ENCODE measurements at places on chromosomes 12 and 14.

GRCh38 chr12:3036901-3037600 is 40.1 kb upstream of the TSPAN9 start:
- no peak for DNase-seq

DNA sequence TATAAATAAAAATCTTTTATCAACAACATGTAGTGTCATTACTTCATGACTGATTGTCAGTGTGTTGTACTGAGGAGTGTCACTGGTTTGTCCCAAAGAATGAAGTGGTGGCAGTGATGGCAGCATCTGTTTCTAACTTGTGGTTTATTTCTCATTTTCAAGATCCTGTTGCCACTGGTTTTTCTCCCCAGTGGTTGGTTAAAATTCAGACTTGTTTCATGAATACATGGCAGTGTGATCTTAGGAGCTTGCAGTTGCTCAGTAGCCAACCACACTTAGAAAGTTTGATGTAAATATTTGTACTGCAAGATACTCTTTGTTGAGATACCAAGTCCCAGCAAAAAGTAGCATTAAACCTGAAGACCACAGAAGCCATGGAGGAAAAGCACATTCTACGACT is 69.8 kb downstream of the PLEKHA5 start:
- no peak for DNase-seq

GRCh38 chr14:52313903-52314594 is at the start of gene PTGER2:
PTGER2 (plus strand) TSS chr14:52314312; CDS start chr14:52314549, 237 bp downstream.
- DNase-seq, result peak; percentile 88

- DNase-seq, result peak; percentile 2
These were observed 57.3 kb downstream of the TTC7B start for GRCh38 chr14:90758959-90759358.

- no peak for DNase-seq
These were observed 161.6 kb downstream of the PIK3C2G start for GRCh38 chr12:18422871-18423270.

GRCh38 chr12:69910694-69911093 is 85.7 kb downstream of the MYRFL start:
- no peak for DNase-seq

- DNase-seq, result no peak
These were observed 107.9 kb downstream of the ALG10B start for GRCh38 chr12:38424436-38424835.

DNA sequence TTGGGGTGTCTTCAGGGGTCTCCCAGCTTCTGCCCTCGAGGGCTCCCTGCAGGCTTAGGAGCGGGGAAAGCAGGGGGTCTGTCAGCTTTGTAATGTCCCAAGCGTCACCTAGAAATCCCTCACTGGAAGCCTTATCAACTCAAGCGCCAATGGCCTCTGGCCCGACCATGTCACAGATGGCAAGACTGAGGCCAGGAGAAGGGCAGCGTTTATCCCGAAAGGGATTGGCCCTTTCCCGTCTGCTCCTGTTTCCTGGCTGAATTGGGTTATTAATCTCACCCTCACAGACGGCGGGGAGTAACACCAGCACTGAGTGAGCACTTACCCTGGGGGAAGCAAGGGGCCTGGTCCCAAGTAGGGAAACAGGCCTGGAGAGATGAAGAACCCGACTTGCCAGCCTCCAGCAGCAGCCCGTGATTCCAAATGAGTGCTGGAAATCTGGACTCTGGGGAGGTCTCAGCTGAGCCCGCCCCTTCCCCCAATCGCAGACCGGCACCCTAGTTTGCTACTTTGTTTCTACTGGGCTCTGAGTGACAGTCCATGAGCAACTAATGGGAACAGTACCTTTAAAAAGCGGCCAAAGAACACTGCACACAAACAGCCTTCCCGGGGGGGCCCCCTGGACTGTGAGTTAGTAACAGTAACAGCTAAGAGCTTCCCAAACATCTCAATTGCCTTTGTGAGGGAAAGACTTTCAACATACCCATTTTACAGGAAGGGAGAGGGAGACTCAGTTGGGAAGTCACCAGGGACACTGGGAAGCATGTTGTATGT is 2.1 kb upstream of the NCOR2 start:
- DNase-seq, result no peak
